Activated T-helper 1 cell treated with Interleukin-2 at 50 U/mL for 16 hours (primary cell): ENCODE measurements at places on chromosomes 1 and 21.

- DNase-seq, result no peak
Measured at GRCh38 chr1:67790201-67790692, 43.0 kb downstream of the GNG12 start.

DNA sequence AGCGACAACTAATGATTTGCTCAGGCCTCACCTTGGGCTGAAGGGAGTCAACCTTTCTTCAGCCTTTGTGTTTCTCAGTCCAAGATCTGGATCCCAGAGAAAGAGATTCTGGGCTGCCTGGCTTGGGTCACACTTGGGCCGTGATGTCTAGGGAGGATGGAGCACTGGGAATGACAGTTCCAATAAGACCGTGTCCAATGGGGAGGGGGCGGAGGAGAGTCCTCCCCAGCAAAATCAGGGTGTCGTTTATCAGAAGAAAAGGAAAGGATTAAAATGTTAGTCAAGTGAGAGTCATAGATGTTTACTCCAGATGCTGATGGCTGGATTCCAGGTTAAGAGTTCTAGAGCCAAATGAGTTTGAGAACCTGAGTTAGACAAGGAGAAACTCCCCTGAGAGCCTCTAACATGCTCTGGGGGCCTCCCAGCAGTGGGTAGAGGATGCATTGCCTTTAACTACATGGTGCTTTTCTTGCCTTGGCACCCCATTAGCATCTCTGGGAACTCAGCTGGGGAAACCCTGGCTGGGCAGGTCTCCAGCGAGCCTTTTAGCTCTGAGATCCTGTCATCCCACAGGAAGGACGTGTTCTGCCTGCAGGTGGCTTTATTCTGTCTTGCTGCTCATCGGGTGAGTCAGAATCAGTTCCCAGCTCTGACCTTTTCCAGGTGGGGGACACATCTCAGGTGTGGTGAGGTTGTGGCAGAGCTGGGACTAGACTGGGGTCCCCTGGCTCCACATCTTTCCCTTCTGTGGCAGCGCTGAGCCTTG is 22.2 kb downstream of the NIPAL3 start:
- DNase-seq, result no peak

DNA sequence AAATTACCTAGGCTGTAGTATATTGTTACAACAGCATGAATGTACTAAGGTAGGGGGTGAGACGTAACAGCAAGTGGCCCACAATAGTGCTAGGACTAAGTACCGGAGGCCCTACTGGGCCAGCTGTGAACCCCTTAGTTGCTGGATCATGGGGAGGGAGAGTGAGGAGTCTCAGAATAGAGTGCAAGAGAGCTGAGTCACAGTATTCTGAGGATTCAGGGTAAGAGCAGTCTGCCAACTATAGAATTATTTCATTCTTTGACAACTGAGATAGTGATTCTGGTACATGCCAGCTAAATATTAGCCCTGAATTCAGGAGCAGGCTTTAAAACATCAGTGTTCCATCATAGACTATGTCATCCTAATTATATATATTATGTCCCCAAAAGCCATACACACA is 218.7 kb downstream of the TM2D1 start:
- no peak for DNase-seq

DNA sequence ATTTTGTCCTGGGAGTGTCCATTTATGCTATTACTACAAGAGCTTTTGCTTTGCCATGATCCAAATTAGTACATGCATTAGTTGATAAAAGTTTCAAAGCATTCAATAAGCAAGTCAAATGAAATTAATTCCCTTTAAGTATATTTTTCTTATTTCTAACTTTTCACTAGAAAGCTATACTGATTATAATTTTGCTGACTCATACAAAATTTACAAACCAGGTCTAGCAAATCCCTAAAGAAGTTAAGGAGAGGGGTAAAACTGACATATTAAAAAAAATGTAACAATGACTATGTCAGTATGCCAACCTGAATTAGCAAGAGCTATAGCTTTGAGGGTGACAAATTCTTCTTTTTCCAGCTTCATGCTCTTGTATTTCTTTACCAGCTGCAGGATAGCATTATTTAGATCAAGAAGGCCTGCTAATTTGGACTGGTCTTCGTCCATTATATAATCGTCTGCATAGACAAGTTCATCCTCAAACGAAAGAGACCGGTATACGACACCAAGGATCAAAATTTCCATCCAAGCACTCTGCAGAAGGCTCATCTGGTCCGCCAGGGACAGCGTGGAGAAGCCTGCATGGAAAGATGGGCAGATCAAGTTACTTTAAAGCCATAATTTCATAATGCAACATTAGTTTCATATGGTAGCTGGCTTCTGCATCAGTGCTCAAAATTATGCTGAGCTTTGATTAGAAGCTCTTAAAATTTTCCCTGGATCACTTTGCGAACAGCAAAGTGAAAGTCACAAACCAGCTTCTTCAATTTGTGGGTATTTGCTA is 95.8 kb upstream of the USH2A start:
- DNase-seq, result no peak

DNA sequence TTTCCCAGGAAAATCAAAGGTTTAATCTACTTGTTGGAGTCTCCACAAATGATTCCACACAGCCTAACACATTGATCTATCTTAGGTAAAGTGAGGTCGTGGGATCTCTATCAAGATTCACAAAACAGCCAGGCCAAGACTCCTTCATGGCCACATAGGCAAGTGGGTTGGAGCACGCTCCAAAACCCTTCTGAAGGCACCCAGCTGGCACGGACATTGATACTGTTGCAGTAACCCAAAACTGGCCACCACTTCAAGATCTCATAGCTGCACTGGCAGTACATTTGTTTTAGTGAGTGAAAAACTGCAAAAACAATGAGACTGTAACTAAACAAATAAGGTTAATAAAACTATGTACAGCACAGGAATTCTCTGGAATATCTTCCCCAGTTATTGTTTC is 61.9 kb downstream of the COLGALT2 start:
- DNase-seq, result no peak

DNA sequence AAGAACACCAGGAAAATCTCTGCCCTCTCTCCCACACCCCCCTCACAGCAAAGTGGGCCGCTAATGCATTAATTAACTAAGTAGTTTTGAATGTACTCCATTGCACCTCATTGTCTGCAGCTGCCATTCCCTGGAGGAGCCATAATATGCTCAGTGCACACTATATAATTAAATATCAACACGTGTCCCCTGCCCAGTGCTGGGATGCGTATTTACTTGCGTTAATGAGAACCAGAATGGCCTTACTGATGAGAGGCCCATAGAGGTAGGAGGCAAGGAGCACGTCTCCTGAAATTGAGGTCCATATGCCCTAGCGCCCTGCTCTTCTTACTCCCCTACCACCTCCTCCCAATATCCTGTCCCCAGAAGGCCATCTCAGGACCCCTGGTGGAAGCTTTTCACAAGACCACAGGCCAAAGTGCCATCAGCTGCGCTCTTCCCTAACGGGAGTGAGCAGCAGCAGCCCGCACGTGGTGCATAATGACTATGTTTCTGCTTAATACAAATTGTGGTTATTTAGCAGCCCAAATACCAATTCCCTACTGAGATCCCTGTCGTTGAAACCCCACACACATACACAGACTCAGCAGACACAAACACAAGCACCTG is 76.8 kb downstream of the PLXNA2 start:
- no peak for DNase-seq

DNA sequence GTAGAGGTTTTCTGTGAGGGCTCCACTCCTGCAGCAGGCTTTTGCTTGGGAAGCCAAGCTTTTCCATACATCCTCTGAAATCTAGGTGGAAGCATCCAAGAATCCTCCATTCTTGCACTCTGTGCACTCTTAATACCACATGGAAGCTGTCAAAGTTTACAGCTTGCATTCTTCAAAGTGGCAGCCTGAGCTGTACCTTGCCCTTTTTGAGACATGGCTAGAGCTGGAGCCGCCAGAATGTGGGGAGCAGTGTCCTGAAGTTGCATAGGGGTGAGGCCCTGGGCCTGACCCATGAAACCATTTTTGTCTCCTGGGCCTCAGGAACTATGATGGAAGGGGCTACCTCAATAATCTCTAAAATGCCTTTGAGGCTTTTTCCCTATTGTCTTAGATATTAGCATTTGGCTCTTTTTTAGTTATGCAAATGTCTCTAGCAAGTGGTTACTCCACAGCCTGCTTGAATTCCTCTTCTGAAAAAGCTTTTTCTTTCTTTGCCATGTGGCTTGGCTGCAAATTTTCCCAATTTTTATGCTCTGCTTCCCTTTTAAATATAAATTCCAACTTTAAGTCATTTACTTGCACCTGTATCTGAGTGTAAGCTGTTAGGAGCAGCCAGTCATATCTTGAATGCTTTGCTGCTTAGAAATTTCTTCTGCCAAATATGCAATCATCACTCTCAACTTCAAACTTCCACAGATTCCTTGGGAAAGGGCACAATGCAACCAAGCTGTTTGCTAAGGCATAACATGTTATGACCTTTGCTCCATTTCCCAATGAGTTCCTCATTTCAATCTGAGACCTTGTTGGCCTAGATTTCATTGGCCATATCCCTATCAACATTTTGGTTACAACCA is 92.1 kb upstream of the ARTN start:
- DNase-seq, result no peak

DNA sequence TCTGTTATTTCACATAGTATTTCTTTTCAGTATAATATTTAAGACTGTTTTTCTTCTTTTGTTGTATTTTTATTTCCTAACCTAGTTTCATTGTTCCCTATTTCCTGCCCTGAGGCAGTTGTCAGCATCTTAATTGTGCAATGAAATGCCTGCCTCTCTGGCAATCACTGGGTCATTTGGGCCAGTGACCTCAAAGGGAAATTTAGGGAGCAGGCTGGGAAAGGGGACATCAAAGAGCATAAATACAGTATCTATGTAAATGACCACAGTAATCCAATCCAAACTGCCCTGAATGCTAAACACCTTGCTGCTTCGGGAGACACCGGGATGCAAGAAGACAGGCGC is 147.8 kb downstream of the TLR5 start:
- DNase-seq, result no peak

- peak; percentile 21 for DNase-seq
Measured at GRCh38 chr1:202135221-202135721, 9.3 kb downstream of the ARL8A start.
